ENCODE measurements at places on chromosomes 4 and X.

DNA sequence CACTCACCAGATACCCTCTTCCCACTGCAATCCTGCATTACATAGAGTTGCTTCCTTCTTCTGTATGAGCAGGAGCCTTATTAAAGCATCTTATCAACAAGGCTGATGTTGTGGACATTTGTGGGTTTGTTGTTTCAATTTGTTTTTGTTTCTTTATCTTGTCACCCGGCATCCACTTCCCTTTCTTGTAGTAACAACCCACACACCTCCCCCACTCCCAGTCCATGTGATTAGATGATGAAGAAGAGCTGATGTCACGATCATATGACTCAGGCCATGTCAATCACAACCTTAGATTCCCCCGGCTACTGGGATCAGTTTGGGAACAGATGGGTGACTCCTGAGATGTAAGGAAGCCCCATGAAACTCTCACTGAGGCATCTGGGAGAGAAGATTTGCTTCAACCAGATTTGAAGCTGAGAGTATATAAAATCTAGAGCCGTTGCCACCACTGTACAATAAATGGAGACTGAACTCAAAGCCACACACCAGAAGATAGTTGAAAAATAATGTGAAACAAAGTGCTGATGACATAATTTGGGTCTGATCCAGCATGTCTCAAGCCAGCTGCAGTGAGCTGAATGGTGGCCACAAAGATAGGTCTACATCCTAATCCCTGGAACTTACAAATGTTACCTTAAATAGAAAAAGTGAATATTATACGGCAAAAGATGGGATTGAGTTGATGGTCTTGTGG, 34.1 kb upstream of the SRD5A3 start:
- no peak for DNase-seq

DNA sequence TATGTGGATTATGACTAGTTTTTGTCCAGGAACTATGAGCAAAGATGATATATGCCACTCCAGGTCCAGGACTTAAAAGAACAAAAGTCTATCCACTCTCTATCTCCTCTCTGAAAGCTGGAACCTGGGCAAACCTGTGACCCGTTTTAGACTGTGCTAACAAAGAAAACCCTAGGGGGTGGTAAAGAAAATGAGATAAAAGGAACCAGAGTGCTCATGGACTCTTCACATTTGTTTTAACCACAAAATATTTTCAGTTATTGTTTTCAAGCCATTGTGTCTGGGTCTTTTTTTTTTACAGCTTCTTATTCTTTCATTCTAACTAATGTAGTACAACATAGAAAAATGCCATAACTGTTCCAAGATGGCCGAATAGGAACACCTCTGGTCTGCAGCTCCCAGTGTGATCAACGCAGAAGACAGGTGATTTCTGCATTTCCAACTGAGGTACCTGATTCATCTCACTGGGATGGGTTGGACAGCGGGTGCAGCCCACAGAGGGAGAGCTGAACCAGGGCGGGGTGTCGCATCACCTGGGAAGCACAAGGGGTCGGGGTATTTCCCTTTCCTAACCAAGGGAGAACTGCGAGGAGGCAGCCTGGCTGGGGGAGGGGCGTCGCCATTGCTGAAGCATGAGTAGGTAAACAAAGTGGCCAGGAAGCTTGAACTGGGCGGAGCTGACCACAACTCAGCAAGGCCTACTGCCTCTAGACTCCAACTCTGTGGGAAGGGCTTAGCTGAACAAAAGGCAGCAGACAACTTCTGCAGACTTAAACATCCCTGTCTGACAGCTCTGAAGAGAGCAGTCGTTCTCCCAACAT, 45.1 kb downstream of the CHM start:
- no peak for DNase-seq

DNA sequence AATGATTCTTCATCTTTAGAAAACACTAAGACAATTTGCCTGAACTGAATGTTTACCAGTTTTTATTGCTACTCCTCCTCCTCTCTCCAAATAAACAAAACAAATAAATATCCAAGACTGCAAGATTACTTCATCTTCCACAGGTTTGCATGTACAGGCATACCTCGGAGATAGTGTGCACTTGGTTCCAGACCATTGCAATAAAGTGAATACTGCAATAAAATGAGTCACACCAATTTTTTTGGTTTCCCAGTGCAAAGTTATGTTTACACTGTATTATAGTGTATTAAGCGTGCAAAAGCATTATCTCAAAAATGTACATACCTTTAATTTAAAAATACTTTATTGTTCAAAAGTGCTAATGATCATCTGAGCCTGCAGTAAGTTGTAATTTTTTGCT, 53.3 kb downstream of the FBXL5 start:
- no peak for DNase-seq

GRCh38 chr4:170068438-170069128, 21.2 kb downstream of the AADAT start:
- no peak for DNase-seq

- no peak for DNase-seq
Measured at GRCh38 chrX:40816906-40817305, 81.6 kb upstream of the MED14 start.

- no peak for DNase-seq
Measured at GRCh38 chr4:18894928-18895327, 873.4 kb upstream of the LCORL start.

DNA sequence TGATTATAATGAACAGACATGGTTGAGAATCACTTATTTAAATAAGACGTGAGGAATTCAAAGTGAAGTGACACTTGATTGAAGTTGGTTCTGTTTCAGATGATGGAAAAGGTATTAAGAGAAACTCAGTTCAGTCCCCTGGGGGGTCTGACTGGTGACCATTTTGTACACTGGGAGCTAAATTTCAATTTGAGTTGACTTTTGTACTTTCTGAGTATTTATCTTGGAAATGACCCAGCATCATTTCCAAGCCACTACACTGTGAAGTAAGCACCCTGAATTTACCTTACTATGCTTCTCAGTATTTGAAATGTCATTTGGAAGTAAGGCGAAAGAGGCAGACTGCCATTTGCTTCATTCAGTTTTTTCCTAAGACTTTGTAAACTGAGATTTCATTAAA, 73.4 kb downstream of the CNOT6L start:
- DNase-seq = no peak

All from cortex of kidney (tissue), 1 donor.